ENCODE measurements at places on chromosomes 1 and 21.

GRCh38 chr1:61659061-61659460 is 65.9 kb downstream of the TM2D1 start:
- H3K36me3 ChIP-seq: peaks cover 4% of the 10 kb centered on the region
- peaks cover 8% of the 10 kb centered on the region for H3K27me3 ChIP-seq
- no peak overlapping the region for H3K27ac ChIP-seq
- no peak overlapping the region for H3K4me3 ChIP-seq
- H3K4me1 ChIP-seq: no peaks in the 10 kb centered on the region

DNA sequence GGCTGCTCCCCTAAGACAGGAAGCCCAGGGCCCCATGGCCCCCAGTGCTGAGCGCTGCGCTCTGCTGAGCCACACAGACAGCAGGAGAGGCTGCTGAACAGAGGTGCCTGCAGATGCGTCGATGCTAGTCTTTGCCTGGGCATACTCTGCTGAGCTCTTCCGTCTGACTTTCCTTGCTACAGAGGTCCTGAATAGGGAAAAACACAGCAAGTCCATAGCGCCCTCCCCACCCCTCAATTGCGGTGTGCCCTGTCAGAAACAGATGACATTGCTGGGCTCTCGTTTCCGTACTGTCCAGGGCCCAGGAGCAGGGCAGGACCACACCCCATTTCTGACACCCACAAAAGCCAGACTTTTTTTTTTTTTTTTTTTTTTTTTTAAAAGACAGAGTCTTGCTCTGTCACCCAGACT is 252.5 kb downstream of the SDCCAG8 start:
- DNase-seq: peak; percentile 54
- H3K36me3 ChIP-seq: peaks cover 23% of the 10 kb centered on the region
- H3K4me3 ChIP-seq: peak overlapping the region; percentile 52
- H3K27ac ChIP-seq: peak overlapping the region; percentile 41

DNA sequence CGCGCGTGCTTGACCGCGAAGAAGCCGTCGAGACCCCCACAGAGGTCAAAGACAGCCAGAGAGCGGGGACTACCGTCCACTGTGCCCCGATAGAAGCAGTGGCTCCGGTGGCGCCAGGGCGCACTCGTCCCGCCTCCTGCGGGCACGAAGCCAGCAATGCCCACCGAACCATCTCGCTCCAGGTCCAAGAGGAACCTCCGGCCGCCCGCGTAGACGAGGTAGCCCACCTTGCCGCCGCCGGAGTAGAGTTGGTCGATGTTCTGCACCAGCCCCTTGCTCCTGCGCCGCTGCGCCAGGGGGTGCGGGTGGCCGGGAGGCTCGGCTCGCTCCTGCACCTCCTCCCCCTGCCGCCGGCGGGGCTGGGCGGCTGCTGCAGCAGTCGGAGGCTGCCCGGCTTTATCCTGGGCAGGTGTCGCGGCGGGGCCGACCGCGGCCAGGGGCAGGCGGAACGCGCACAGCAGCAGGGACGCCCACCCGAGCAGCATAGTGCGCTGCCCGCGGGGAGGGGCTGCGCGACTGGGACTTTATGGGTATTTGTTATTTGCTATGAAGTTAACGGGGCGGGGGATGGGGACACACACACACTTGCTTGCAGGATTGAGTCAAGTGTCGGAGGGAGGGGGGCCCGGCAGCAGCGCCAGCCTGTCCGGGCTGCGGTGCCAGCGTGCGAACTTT is 844 bp downstream of the ADAMTS5 start:
- H3K27ac ChIP-seq: no peak overlapping the region
- H3K4me1 ChIP-seq: no peaks in the 10 kb centered on the region
- H3K27me3 ChIP-seq: peaks cover 6% of the 10 kb centered on the region
- H3K36me3 ChIP-seq: no peaks in the 10 kb centered on the region
- no peak for DNase-seq

DNA sequence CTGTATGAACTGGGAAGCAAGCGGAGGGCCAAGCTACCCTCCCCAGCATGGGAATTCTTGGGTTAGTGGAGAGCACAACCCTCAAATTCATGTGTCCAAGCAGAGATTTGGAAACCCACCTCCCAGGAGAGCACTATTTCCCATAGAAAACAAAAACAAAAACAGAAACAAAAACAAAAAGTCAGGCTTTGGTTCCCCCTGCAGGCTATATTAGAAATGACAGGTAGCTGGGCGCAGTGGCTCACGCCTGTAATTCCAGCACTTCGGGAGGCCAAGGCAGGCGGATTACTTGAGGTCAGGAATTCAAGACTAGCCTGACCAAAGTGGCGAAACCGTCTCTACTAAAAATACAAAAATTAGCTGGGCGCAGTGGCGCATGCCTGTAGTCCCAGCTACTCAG is 10.8 kb downstream of the MINDY1 start:
- H3K4me1 ChIP-seq: no peaks in the 10 kb centered on the region
- H3K4me3 ChIP-seq: peak overlapping the region; percentile 41
- no peak overlapping the region for H3K27ac ChIP-seq
- no peak for DNase-seq
- no peaks in the 10 kb centered on the region for H3K27me3 ChIP-seq
- peaks cover 6% of the 10 kb centered on the region for H3K36me3 ChIP-seq

DNA sequence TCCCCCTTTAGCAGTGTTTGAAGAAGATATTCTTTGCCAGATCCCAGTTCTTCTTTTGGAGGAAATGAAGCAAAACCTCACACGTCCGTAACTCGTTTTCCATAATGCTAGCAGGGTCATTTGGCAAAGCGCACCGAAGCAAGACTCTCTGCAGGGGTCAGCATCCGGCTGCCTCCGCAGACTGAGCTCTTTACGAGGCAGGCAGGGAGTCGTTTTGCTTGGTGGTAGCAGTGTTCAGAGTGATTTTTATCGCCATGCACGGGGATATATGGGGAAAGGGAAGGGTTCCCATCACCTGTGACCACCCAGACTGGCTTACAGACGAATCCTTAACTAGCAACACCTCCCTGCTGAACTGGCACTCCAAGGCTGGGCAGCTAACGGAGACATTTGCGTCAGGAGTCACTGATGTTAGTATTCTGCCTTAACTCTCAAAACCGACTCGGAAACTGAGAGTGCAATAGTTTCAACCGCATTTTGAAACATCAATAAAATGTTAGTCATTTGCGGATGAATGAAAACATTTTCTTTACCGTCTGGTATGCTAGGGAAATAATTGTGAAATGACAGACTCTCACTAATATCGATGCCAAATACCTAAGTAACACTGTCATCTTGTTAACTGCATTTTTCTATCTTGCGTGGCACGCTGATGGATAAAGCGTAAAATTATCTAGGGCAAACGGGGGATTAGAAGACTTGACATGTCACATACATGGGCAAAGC is 2.2 kb upstream of the NEGR1 start:
- peaks cover 11% of the 10 kb centered on the region for H3K27me3 ChIP-seq
- H3K4me3 ChIP-seq: no peak overlapping the region
- DNase-seq: no peak
- peaks cover 2% of the 10 kb centered on the region for H3K36me3 ChIP-seq

DNA sequence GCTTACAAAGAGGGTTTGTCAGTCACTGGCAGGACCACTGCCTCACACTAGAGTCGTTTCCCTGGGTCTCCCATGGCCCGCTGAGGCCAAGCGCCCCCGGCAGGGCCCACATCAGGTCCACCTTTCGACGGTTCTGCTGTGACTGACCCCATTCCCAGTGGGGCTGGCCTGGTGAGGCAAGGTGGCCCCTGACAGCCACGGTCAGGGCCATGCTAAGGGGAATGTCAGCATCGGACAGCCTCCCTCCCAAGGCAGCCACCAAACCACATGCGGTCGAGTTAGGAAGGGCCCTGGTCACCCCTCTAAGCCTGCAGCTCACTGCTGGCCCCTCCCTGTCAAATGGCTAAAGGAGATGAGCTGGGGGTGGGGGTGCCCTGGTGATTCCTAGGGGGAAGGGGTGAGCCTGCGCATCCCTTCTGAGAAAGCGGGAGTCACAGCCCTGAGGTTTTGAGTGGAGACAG is 2.9 kb upstream of the KIF17 start:
- peaks cover 10% of the 10 kb centered on the region for H3K27me3 ChIP-seq
- no peak overlapping the region for H3K27ac ChIP-seq
- no peak overlapping the region for H3K4me3 ChIP-seq
- DNase-seq: no peak

GRCh38 chr1:103496014-103496635 is 29.4 kb upstream of the RNPC3 start:
- H3K4me3 ChIP-seq: no peak overlapping the region
- H3K27me3 ChIP-seq: no peaks in the 10 kb centered on the region
- no peak overlapping the region for H3K27ac ChIP-seq

GRCh38 chr1:156052862-156053767 is 483 bp downstream of the UBQLN4 start:
- H3K27me3 ChIP-seq: no peaks in the 10 kb centered on the region
- H3K4me3 ChIP-seq: peak overlapping the region; percentile 92
- peak; percentile 49 for DNase-seq
- peak overlapping the region; percentile 63 for H3K27ac ChIP-seq

- no peak for DNase-seq
- no peaks in the 10 kb centered on the region for H3K36me3 ChIP-seq
- no peaks in the 10 kb centered on the region for H3K27me3 ChIP-seq
- H3K4me1 ChIP-seq: peaks cover 73% of the 10 kb centered on the region
- H3K27ac ChIP-seq: no peak overlapping the region
These were observed 185.9 kb upstream of the EDN2 start for GRCh38 chr1:41670217-41670957.

DNA sequence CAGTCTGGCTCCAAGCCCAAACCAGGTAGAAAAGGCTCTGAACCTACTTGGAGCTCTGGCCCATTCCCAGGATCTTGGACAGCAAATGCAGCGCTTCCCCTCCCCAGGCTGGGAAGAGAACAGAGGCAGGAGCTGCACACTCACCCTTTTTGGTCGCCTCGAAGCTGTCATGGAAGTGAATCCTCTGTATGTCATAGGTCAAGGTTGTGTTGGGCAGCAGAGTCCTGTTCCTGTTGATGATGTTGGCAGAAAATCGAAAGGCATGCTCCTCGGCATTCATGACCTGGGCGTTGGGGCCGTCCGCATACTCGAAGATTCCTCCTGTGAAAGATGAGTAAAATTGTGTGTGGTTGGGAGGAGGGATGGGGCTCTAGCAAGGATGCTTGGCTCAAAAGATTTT is 143.5 kb downstream of the GRIK3 start:
- no peaks in the 10 kb centered on the region for H3K36me3 ChIP-seq
- no peaks in the 10 kb centered on the region for H3K4me1 ChIP-seq
- H3K27me3 ChIP-seq: peaks cover 7% of the 10 kb centered on the region
- H3K4me3 ChIP-seq: no peak overlapping the region
- no peak overlapping the region for H3K27ac ChIP-seq

- no peaks in the 10 kb centered on the region for H3K36me3 ChIP-seq
- DNase-seq: no peak
- H3K27ac ChIP-seq: no peak overlapping the region
- no peaks in the 10 kb centered on the region for H3K4me1 ChIP-seq
These were observed 201.5 kb upstream of the COL11A1 start for GRCh38 chr1:103309786-103310185.

DNA sequence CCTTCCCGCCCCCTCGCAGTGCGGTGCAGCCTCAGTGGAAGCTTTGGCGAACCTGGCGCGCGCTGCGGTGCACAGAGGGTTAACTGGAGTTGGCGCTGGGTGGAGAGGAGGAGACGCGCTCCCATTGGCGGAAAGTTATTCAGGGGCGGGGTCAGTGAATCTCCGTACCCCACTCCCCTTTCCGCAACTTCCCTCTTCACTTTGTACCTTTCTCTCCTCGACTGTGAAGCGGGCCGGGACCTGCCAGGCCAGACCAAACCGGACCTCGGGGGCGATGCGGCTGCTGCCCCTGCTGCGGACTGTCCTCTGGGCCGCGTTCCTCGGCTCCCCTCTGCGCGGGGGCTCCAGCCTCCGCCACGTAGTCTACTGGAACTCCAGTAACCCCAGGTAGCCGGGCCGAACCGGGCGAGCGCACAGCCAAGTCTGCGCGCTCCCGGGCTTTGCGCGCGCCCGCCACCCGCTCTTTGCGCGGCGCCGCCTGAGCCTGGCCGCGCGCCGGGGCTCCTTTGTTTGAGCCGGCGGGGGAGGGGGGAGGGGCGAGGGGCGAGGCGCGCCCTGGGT is at the start of gene EFNA4:
Gene EFNA4 (plus strand): TSS at position 191 of the 561 bp plus-strand sequence. CDS start 84 bp downstream, at position 275.
- peaks cover 13% of the 10 kb centered on the region for H3K36me3 ChIP-seq
- peak within 1 kb of the TSS; percentile 67 for H3K27ac ChIP-seq
- peaks cover 29% of the 10 kb centered on the region for H3K4me1 ChIP-seq
- no peaks in the 10 kb centered on the region for H3K27me3 ChIP-seq
- DNase-seq: peak; percentile 83

DNA sequence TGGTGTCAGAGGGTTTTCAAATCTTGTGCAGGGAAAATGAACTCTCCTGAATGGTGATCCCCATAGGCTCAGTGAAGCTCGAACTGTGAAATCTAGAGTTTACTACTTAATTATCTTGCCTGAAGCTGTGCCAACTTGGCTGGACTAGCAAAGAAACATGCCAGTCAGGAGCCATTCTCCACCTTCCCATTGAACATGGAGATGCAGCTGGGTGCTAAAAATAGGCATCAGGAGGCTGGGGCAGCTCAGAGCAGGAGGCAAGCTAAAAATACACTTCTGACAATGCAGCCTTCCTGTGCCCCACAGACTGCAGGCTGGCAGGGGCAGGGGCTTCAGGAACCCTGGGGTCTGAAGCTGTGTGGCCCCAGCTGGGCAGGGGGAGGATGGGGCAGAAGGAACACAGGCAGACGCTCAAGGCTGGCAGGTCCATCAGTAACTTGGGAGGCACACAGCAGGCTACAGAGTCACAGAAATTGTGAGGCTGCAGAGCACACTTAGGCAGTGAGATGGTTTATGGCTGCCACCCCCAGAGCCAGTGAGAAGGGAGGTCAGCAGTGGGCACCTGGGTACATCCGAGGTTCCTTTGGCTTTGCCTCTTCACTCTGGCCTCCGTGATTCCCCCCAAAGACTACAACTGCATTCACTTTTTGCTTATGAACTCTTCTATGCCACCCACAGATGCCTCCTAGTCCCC is 155.4 kb upstream of the KCND3 start:
- no peak overlapping the region for H3K4me3 ChIP-seq
- H3K36me3 ChIP-seq: no peaks in the 10 kb centered on the region
- DNase-seq: no peak
- H3K27me3 ChIP-seq: peaks cover 17% of the 10 kb centered on the region

GRCh38 chr1:33273406-33273805 is 17.1 kb downstream of the ZNF362 start:
- no peak for DNase-seq
- peaks cover 13% of the 10 kb centered on the region for H3K36me3 ChIP-seq
- no peak overlapping the region for H3K4me3 ChIP-seq
- peaks cover 33% of the 10 kb centered on the region for H3K4me1 ChIP-seq
- H3K27ac ChIP-seq: peak overlapping the region; percentile 35
- no peaks in the 10 kb centered on the region for H3K27me3 ChIP-seq

GRCh38 chr1:115067161-115067859 is 22.0 kb downstream of the TSPAN2 start:
- DNase-seq: no peak
- H3K36me3 ChIP-seq: no peaks in the 10 kb centered on the region
- no peaks in the 10 kb centered on the region for H3K27me3 ChIP-seq
- peaks cover 5% of the 10 kb centered on the region for H3K4me1 ChIP-seq
- H3K4me3 ChIP-seq: no peak overlapping the region
